Cardiac muscle cell (in vitro differentiated cells and primary cell): ENCODE measurements at places on chromosomes 16 and 17. TPM values are rescaled to one million over a fixed set of nuclear protein-coding genes. Genes with fewer than 3 reads are reported as not detected.

Gene PHKG2
- polyA plus RNA-seq: 52.1 and 57.0 TPM in 2 replicates

Gene TMEM114
- polyA plus RNA-seq: not detected in 2 replicates

Gene CLEC19A
- not detected in 2 replicates for polyA plus RNA-seq

Gene KLHL10
- 0.14 TPM in 1 of 2 replicates, not detected in the other for polyA plus RNA-seq

Gene FOXJ1
- polyA plus RNA-seq: 0.18 TPM in 1 of 2 replicates, not detected in the other

Gene METRN
- 299 and 330 TPM in 2 replicates for polyA plus RNA-seq

Gene PPY
- not detected in 2 replicates for polyA plus RNA-seq

Gene CA4
- 0.97 and 3.8 TPM in 2 replicates for polyA plus RNA-seq

Gene NGFR
- polyA plus RNA-seq: 12.2 and 27.0 TPM in 2 replicates

Gene ELMO3
- polyA plus RNA-seq: 0.15 and 0.97 TPM in 2 replicates

Gene TSR1
- polyA plus RNA-seq: 34.0 and 43.1 TPM in 2 replicates

Gene TBX21
- 0.12 and 1.5 TPM in 2 replicates for polyA plus RNA-seq

Gene NOXO1
- 0.80 and 1.2 TPM in 2 replicates for polyA plus RNA-seq

Gene HOXB1
- 9.1 and 12.4 TPM in 2 replicates for polyA plus RNA-seq

Gene BMERB1
- 11.9 and 22.1 TPM in 2 replicates for polyA plus RNA-seq

Gene SEPTIN12
- 2.2 and 7.3 TPM in 2 replicates for polyA plus RNA-seq

Gene KRTAP9-8
- polyA plus RNA-seq: not detected in 2 replicates

Gene KRTAP2-3
- not detected in 2 replicates for polyA plus RNA-seq

Gene PRAC1
- not detected in 2 replicates for polyA plus RNA-seq

Gene GNG13
- 0.79 TPM in 1 of 2 replicates, not detected in the other for polyA plus RNA-seq

Gene KIF18B
- polyA plus RNA-seq: 4.1 and 22.2 TPM in 2 replicates

Gene FLYWCH1
- 34.7 and 41.1 TPM in 2 replicates for polyA plus RNA-seq

Gene ADGRG1
- polyA plus RNA-seq: 0.15 and 0.21 TPM in 2 replicates

Gene HOXB9
- not detected in 2 replicates for polyA plus RNA-seq

Gene CCL14
- not detected in 2 replicates for polyA plus RNA-seq

Gene WIPF2
- polyA plus RNA-seq: 20.0 and 21.8 TPM in 2 replicates

Gene EME1
- polyA plus RNA-seq: 5.2 and 30.7 TPM in 2 replicates

Gene MT1A
- not detected in 2 replicates for polyA plus RNA-seq

Gene TBC1D28
- not detected in 2 replicates for polyA plus RNA-seq

Gene AOC2
- 2.4 and 4.8 TPM in 2 replicates for polyA plus RNA-seq

Gene PDILT
- polyA plus RNA-seq: not detected in 2 replicates

Gene KRT17
- polyA plus RNA-seq: 1.2 TPM in 1 of 2 replicates, not detected in the other

Gene KLHL11
- polyA plus RNA-seq: 21.3 and 22.6 TPM in 2 replicates

Gene DHRS7C
- polyA plus RNA-seq: 1.1 TPM in 1 of 2 replicates, not detected in the other

Gene SYCE1L
- 6.6 and 7.2 TPM in 2 replicates for polyA plus RNA-seq

Gene SPATA32
- not detected in 2 replicates for polyA plus RNA-seq

Gene RHBDL3
- polyA plus RNA-seq: 0.07 TPM in 1 of 2 replicates, not detected in the other

Gene KIF19
- polyA plus RNA-seq: 1.2 TPM in 1 of 2 replicates, not detected in the other

Gene KRT20
- polyA plus RNA-seq: not detected in 2 replicates

Gene KRTAP1-5
- polyA plus RNA-seq: not detected in 2 replicates

Gene SLFN12L
- polyA plus RNA-seq: not detected in 2 replicates

Gene CHRNB1
- 28.6 and 34.5 TPM in 2 replicates for polyA plus RNA-seq

Gene KCTD19
- 1.6 TPM in 1 of 2 replicates, not detected in the other for polyA plus RNA-seq

Gene GPRC5B
- 14.7 and 21.9 TPM in 2 replicates for polyA plus RNA-seq

Gene SHMT1
- polyA plus RNA-seq: 24.8 and 30.6 TPM in 2 replicates

Gene PRR35
- polyA plus RNA-seq: 0.40 TPM in 1 of 2 replicates, not detected in the other

Gene TEX19
- not detected in 2 replicates for polyA plus RNA-seq

Gene MC1R
- polyA plus RNA-seq: 3.9 and 9.6 TPM in 2 replicates

Gene NME2
- polyA plus RNA-seq: 363 and 585 TPM in 2 replicates

Gene GNGT2
- polyA plus RNA-seq: not detected in 2 replicates

Gene ADCY9
- 7.1 and 14.9 TPM in 2 replicates for polyA plus RNA-seq

Gene OR2C1
- 1.0 and 1.4 TPM in 2 replicates for polyA plus RNA-seq

Gene CD300A
- polyA plus RNA-seq: 2.6 and 2.8 TPM in 2 replicates
